ENCODE measurements at places on chromosomes 3 and 15. TPM values are rescaled to one million over a fixed set of nuclear protein-coding genes. Genes with fewer than 3 reads are reported as not detected.

DNA sequence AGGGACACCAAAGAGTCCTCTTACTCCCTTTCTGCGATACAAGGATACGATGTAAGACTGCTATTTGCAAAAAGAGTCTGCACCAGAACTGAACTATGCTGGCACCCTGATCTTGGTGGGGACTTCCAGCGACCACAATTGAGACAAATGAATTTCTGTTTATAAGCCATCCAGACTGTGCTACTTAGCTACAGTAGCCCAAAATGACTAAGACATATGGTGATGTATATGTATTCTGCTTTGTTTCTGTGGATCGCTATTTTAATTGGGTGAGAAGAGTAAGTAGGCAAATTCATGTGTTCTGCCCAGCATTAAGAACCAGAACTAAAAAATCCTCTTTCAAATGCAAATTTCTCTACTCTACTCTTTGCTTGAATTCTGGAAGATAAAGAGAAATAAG is 720.9 kb downstream of the DIPK2A start:
- DNase-seq: no peak

DNA sequence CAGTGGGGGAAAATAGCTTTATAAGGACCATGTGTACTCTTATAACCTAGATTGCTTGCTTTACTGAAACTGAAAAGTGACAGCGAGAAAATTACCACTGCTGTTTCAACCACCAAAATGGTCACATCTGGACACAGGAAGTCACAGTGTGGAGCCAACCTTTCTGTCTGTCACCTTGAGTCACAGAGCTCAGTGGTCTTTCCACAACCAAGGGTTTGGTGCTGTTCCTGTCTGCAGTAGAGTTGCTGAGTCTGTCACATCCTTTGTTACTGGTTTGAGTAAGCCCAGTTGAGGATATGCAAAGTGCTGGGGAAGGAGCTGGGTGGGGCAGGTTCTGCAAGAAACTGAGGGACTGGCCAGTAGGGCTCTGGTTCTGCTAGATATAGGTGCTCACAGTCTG is 139.1 kb upstream of the EIF1B start:
- DNase-seq: no peak

- no peak for DNase-seq
These were observed 8.3 kb upstream of the ROPN1B start for GRCh38 chr3:125960456-125961288.

GRCh38 chr3:20729185-20729584 is 543.2 kb upstream of the SGO1 start:
- no peak for DNase-seq

DNA sequence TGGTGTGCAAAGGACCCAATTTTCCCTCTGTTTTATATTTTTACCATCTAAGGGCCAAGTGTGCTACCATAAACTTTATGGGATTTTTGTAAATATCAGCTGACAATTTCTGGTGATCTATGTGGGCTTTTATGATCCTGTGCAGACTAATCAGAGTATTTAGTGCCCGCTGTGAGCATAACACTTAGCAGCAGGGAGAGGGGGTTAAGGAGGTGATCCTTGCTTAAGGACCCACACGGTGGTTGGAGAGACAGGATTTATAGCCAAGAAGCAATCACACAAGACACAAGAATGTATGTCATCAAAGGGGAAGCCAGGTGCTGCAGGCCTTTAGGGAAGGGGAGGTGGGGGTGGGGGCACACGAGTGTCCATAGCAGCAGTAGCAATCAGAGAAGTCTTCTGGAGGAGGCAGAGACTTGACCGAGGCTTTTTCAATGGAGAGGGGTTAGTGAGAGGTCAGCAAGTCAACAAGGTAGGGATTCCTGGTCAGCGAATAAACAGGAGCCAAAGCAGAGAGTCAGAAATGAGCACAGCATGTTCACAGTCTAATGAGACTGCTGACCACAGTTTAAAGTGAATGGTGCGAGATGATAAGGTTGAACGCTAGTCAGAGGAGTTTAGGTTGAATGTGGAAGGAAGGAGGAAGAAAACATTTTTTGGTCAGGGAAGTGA is 4.5 kb upstream of the CACNA1D start:
- DNase-seq: no peak

GRCh38 chr15:52615302-52615701 is 46.5 kb upstream of the ARPP19 start:
- DNase-seq: no peak

DNA sequence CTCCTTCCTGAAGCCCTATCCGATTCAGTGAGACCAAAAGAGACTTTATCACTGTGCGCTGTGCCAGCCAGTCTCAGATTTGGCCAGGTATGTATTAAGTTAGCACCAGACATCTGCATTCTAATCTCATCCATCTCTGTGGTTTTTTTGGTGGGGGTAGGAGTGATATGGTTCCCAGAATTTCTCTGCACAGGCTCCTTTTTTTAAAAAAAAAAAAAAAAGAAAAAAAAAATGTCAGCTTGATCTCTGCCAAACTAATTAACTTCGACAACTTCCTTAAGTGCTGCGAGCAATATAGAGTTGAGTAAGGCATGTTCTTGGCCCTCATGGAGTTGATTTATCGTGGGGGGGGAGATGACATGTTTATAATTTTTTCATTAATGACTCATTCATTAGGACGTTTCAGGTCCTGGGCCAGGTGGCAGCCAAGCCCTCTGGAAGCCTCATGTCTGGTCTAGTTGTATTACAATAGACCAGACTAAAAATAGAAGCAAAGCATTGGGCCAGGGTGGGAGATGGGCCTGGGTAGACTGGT is 12.9 kb downstream of the SLCO3A1 start:
- no peak for DNase-seq

DNA sequence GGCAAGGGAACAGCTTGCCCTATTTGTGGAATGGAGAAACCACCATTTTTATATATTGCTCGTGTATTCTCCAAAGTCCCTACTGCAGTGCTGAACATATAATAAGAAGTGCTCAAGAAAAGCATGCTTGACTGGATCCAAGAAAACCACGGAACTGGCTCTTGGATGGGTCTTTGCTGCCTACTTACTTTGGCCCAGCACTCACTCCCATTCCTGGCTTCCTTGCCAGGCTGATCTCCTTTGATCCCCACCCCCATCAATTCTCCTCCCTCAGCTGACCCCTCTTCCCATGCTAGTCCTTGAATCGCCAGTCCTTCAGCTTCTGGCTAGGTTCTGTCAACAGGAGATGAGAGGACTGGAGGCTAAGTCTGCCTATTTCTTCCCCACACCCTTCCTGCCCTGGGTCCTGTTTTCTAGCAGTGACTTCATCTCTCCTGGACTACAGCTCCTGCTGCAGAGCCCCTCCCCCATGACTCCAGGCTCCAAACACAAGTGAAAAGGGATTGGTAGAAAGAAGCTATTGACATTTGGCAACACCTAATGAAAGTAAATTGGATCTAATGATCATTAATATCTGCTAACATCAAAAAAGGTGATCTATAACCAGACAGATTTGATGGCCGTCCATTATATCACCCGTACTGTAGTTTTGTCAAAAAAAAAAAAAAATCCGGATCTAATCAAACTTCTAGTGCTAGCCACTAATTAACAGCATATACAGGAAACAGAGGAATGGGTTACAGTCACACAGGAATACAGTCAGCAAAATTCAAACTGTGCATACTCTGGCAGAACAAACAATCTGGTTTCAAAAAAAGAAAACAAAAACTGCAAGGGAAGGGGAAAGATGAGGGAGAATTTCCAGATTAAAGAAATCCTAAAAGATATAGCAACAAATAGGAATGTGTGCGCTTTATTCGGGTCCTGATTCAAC is 7.8 kb downstream of the FAM240A start:
- no peak for DNase-seq

- no peak for DNase-seq
These were observed 76.2 kb downstream of the TGFBR2 start for GRCh38 chr3:30682434-30683155.

GRM7 gene
- not detected for total RNA-seq

NR2E3 gene
- 0.98 TPM for total RNA-seq

CP gene
- 5.8 TPM for total RNA-seq

ILDR1 gene
- not detected for total RNA-seq

C3orf49 gene
- not detected for total RNA-seq

FBXL2 gene
- 12.3 TPM for total RNA-seq
